A549 treated with CpdA at 1 μM for 4 hours (cell line): ENCODE measurements at places on chromosomes 11 and 22. TPM values are rescaled to one million over a fixed set of nuclear protein-coding genes. Genes with fewer than 3 reads are reported as not detected.

SLC6A5 gene
- not detected in 5 replicates for total RNA-seq

VPREB1 gene
- total RNA-seq: not detected in 5 replicates

INCENP gene
- total RNA-seq: 48.8 to 59.2 TPM (median 57.7 TPM) in 5 replicates

LDHAL6A gene
- not detected in 5 replicates for total RNA-seq

RIMBP3C gene
- 0.10 to 0.26 TPM (median 0.24 TPM) in 5 replicates for total RNA-seq

ANKK1 gene
- 0.02 to 0.12 TPM in 2 of 5 replicates, not detected in the others for total RNA-seq

OR51E1 gene
- total RNA-seq: not detected in 5 replicates

SUSD2 gene
- 49.2 to 65.0 TPM (median 59.3 TPM) in 5 replicates for total RNA-seq

SCO2 gene
- 1.9 to 6.1 TPM (median 4.8 TPM) in 5 replicates for total RNA-seq

MED15 gene
- total RNA-seq: 45.7 to 54.7 TPM (median 46.2 TPM) in 5 replicates

MED17 gene
- total RNA-seq: 19.8 to 23.1 TPM (median 21.7 TPM) in 5 replicates

LMO2 gene
- total RNA-seq: 0.50 to 0.91 TPM (median 0.62 TPM) in 5 replicates

FIBIN gene
- not detected in 5 replicates for total RNA-seq

ANO9 gene
- 0.51 to 1.2 TPM (median 0.77 TPM) in 5 replicates for total RNA-seq

NRIP3 gene
- total RNA-seq: 0.86 to 1.4 TPM (median 1.1 TPM) in 5 replicates

FOLR3 gene
- 0.18 to 0.42 TPM in 2 of 5 replicates, not detected in the others for total RNA-seq

TMEM184B gene
- total RNA-seq: 38.5 to 48.2 TPM (median 45.7 TPM) in 5 replicates

DEPDC5 gene
- 3.8 to 5.8 TPM (median 4.9 TPM) in 5 replicates for total RNA-seq

CABP7 gene
- total RNA-seq: 0.08 to 0.19 TPM (median 0.15 TPM) in 5 replicates

LRRC74B gene
- total RNA-seq: 0.03 TPM in 1 of 5 replicates, not detected in the others

ADM2 gene
- total RNA-seq: 0.49 to 0.87 TPM (median 0.50 TPM) in 5 replicates

SMC1B gene
- 0.02 to 0.04 TPM in 2 of 5 replicates, not detected in the others for total RNA-seq

SHANK2 gene
- 6.6 to 12.0 TPM (median 9.4 TPM) in 5 replicates for total RNA-seq

IL17REL gene
- not detected in 5 replicates for total RNA-seq

NAT10 gene
- 52.0 to 58.0 TPM (median 54.4 TPM) in 5 replicates for total RNA-seq

TRIM48 gene
- not detected in 5 replicates for total RNA-seq

ISX gene
- total RNA-seq: not detected in 5 replicates

GLB1L2 gene
- 1.8 to 2.4 TPM (median 1.9 TPM) in 5 replicates for total RNA-seq

NDUFS8 gene
- total RNA-seq: 265 to 410 TPM (median 387 TPM) in 5 replicates

DCHS1 gene
- total RNA-seq: 0.09 to 0.14 TPM (median 0.11 TPM) in 5 replicates

SLC25A17 gene
- total RNA-seq: 22.2 to 25.0 TPM (median 23.0 TPM) in 5 replicates

H19 gene
- total RNA-seq: 7.0 to 13.2 TPM (median 9.8 TPM) in 5 replicates

FXYD2 gene
- 11.8 to 22.6 TPM (median 16.9 TPM) in 5 replicates for total RNA-seq

KCNK4 gene
- 0.07 to 0.24 TPM in 2 of 5 replicates, not detected in the others for total RNA-seq

FOSL1 gene
- 165 to 273 TPM (median 211 TPM) in 5 replicates for total RNA-seq

THYN1 gene
- 16.2 to 19.1 TPM (median 18.1 TPM) in 5 replicates for total RNA-seq

CASP4 gene
- 5.0 to 9.0 TPM (median 6.1 TPM) in 5 replicates for total RNA-seq

OR5A2 gene
- not detected in 5 replicates for total RNA-seq

NAALAD2 gene
- total RNA-seq: not detected in 5 replicates

APOC3 gene
- total RNA-seq: not detected in 5 replicates

KRTAP5-10 gene
- not detected in 5 replicates for total RNA-seq

ZDHHC5 gene
- 69.2 to 78.2 TPM (median 74.6 TPM) in 5 replicates for total RNA-seq

PKP3 gene
- 31.0 to 40.9 TPM (median 35.4 TPM) in 5 replicates for total RNA-seq

APOL4 gene
- not detected in 5 replicates for total RNA-seq

A4GALT gene
- 11.9 to 16.4 TPM (median 14.7 TPM) in 5 replicates for total RNA-seq

TESMIN gene
- 4.2 to 6.8 TPM (median 5.3 TPM) in 5 replicates for total RNA-seq

TLCD5 gene
- 5.5 to 8.1 TPM (median 7.3 TPM) in 5 replicates for total RNA-seq

CD3E gene
- total RNA-seq: not detected in 5 replicates

ALKBH8 gene
- total RNA-seq: 7.5 to 12.0 TPM (median 8.4 TPM) in 5 replicates

ZFP91 gene
- 38.5 to 52.4 TPM (median 41.7 TPM) in 5 replicates for total RNA-seq

C1QTNF5 gene
- not detected in 5 replicates for total RNA-seq

ART1 gene
- not detected in 5 replicates for total RNA-seq
